ENCODE measurements at places on chromosomes 1 and 21.

- peak; percentile 10 for DNase-seq
Measured at GRCh38 chr21:45187646-45188045, 100.0 kb downstream of the POFUT2 start.

DNA sequence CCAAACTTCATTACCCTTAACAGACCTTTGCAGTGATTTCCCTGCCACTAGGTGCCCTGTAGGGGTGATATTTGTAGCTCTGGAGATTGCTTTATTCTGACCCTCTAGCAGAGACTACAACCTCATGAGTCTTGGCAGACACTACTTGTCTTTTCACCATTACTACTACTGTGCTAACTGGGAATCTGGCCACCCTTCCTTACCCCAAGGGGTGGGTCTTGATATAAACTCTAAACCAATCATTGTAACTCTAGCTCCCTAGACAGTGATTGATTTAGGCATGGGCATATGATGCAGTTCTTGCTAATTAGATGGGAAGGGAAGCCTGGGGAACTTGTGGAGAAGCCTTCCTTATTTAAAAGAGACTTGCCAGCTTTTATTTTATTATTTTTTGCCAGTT is 3.9 kb downstream of the KPNA6 start:
- peak; percentile 4 for DNase-seq

DNA sequence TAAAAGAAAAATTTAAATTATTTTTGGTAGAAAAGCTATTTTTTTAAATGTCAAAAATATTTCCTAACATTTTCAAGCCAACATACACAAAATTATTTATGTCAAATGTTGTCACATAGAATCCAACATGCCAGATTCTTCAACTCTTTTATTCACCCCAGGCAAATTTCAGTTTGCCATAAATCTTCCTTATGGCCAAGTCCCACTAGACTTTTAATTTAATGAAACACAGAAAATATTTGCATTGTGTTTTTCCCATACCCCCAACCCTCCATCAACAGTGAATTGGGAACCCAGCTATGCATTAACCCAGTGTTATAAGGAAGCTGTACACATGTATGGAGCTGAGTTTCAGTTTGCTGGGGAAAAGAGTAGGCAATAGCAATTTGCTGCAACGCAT is 41.4 kb downstream of the DUSP10 start:
- no peak for DNase-seq

DNA sequence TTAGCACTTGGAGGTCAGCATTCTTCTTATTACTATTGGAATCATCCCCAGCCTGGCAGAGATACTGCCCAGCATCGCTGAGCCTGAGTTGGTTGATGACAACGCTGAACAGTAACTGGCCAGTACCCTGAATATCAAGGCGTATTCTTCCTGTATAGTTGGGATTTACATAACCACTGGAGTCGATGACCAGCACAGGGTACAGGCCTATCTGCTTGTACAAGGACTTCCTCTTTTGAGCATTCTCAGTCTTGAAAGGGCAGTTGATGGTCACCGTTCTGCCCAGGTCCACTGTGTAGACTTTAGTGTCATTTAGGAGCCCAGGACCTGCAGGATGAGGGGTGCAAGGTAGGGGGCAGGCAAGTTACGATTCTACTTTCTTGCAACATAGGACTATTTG is 8.8 kb downstream of the PIGR start:
- DNase-seq, result no peak

- no peak for DNase-seq
Measured at GRCh38 chr1:214418391-214418790, 133.0 kb downstream of the PTPN14 start.

DNA sequence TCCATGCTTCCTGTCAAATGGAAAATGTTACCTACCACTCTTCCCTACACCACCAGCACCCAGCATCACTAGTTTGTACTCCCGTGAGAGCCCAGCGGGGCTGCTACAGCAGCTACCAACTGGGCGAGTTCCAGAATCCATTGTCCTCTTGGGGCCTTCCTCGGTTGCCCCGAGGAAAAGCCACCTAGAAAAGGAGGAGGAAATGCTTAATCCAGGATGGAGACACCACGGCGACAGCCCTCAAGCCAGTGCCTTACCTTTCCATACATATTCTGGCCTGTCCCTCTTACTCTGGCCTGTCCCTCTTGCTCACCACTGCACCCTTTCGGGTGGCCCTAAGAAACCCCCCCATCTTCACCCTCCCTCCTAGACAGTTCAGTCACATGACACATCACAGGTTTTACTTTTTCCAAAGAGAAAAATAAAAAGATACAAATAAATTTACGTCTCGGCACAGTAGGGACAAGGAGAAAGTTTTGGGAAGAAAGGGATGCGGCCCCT is 478 bp downstream of the RIT1 start:
- DNase-seq, result peak; percentile 61

DNA sequence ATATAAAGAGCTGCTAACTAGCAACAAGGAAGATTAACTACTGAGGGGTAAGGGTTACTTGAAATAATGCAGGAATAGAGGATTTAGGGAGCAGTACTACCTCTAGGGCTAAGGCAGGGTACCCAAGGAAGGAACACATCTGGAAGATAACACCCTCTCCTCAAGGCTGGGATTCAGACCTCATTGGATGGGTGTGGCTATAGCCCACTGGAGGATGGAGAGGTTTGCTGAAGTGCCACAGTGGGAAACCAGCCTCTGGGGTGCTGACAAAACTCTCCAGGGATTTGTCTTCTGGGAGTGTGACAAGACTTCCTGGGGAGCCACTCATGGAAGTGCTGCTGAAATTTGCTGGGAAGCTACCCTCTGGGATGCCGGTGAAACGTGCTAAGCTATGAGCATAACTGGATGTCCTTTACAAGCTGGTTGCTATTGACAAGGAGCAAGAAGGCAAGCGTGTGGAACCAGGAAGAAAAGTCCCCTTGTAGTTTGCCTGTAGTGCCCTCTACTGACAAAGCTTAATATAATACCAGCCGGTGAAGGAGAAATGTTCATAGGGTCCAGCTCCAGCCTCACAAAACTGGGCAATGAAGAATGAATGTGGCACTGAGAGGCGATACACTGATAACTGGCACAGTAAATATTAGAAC is 122.8 kb upstream of the USP24 start:
- peak; percentile 52 for DNase-seq

- DNase-seq, result peak; percentile 84
Measured at GRCh38 chr1:179079113-179079761, 2.6 kb upstream of the TOR3A start.

DNA sequence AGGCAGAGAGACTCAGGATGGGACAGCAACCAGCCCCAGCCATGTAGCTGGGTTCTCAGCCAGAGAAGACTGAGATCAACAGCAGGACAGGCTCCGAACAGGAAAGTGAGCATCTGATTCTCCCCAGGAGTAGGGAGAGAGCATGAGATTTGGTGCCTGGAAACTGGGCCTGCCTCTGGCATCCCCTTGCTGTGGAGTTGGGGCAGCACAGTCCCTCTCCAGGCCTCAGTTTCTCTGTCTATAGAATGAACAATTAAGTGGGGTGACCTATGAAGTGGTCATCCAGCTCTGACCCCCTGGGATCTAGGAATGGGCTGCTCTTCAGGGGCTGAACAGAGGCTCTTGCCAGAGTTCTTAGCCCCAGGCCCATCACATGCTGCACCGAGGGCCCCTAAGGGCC is 55.6 kb downstream of the KLHDC7A start:
- no peak for DNase-seq

DNA sequence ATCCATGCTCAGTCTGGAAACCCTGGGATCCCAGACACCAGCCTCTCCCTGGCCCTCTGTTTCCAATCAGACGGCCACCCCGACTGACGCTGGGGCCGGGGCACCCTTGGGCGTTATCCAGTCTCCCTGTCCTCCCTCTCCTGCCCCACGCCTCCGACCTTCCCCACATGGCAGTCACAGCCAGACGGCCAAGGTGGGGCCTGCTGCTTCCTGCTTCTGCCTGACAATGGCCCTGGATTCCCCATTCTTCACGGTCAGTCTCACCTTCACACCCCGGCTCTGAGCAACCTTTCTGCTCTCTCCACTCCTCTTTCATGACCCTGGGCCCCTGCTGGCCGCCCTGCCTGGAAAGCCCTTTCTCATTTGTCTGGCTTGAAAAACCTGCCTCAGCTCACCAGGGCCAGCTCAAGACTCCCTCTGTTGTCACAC is 6.6 kb downstream of the GNG4 start:
- DNase-seq, result peak; percentile 74
